HEK293T (cell line): ENCODE measurements at places on chromosomes 2 and 18.

GRCh38 chr2:105328281-105329196, 996 bp downstream of the TGFBRAP1 start:
- no peak for DNase-seq

DNA sequence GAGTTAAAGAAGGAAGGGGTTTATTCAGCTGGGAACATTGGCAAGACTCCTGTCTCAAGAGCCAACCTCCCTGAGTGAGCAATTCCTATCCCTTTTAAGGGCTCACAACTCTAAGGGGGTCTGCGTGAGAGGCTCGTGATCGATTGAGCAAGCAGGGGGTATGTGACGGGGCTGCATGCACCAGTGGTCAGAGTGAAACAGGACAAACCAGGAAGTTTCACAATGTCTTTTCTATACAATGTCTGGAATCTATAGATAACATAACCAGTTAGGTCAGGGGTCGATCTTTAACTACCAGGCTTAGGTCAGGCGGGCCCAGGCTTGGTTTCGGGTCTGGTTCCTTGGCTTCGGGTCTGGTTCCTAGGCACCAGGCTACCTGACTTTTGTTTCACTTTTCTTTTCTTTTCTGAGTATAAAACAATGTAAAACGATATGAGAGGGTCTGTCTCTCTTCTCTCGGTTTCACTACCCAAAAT, 30.1 kb upstream of the LIPG start:
- no peak for DNase-seq

GRCh38 chr2:143736904-143737303, 607.7 kb downstream of the ARHGAP15 start:
- DNase-seq: no peak

DNA sequence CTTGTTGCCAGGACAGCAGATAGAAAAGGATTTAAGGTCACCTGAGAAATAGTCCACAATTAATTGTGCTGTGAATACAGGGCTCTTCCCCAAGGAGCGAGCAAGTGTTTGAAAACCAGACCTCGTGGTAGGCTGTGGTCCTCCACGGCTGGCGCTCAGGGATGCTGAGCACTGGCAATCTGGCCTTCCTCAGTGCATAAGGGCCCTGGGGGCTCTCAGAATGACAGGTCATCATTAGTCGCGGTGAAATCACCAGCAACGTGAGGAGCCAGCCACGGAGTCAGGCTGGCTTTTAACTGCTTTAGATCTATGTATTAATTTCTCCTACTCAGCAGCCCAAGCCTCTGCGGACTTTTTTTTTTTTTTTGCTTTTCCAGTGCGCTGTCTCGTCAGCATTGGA, 148.5 kb downstream of the FHOD3 start:
- DNase-seq: no peak

DNA sequence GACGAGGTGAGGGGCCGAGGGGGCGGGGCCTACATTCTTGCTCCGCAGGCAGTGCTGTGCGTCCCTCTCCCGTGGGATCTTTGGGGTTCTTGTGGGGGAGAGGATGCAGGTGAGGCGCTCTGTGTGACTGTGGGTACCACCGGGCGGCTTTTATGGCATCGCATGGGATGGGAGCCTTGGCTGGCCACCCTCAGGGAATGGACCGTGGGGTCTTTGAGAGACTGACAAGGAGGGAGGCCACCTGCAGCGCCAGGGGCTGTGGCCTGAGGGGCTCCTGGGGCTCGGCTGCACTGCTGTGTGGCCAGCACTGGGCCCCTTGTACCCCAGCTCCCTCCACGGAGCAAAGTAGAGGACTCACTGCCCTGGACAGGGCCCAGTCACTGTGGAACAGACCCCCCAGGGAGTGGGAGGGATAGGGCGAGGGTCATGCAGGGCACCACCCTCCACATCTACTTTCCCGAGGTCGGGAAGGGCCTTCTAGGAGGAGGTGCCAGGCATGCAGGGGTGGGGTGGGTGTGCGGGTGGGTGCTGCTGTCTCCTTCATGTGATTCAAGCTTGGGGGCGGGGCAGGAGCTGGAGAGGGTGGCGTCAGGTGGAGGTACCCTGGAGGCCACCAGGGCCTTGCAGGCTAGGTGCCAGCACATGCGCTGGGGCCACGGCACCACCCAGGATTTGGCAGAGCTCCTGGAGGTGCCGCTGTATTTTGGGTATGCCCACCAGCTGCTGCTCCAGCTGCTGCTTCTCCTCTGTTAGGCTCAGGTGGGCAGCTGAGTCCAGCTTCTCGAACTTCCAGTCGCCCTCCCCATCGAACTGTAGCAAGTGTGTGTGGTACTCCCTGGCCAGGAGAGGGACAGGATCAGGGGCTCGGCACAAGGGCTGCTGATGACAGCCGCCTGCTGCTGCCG, 1072.4 kb downstream of the RPIA start:
- no peak for DNase-seq

DNA sequence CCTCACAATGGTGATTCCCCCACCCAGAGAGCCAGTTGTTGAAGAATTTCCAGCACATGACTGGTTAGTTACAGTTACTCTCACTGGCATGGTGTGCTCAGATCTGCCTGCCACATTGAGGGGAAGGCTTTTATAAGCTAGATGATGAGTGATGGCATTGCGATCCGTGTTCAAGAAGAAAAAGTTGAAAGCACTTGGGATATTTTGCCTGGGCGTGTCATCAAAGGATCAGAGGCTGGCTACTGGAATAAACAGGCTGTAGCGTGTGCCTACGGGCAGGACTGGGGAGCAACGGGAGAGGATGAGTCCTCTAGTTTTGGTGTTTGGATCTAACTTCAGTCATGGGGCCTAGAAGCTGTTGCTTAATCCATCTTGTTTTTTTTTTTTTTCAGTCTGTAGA, 175.0 kb downstream of the SETBP1 start:
- no peak for DNase-seq

- DNase-seq: no peak
Measured at GRCh38 chr18:76657911-76658470, 162.9 kb upstream of the ZNF516 start.

DNA sequence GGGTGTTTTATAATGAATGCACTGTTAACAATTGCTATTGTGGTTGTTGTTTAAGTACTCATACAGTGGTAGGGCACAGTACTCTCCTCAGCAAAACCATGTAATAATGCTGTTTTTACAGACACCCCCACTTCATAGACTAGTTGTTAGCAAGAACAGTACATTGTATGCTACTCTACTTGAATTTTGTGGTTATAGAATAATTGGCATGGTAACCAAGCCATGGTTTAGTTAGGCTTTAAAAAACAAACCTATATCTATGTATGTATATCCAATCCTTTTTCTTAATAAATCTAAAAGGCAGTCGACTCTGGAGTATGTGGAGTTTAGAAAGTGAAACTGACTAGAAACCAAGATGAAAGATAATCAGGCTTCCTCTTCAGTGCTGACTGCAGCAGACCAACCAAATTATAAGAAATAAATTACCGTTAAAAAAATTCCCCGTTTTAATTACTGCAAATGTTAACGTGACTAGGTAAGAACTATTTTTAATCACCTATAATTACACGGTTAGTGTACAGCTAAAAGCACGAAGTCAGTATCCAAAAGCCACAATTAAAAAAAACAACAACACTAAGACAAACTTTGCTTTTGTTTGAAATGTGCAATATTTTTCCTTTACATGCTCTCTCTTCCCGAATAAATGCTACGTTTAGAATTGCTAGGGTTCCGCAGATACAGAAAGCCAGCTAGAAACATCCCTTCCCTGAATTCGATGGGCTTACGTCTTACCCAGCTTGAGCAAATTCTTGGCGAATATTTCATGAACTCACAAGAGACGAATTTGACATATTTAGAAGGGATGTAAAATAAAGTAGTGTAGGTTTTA, 113.3 kb upstream of the SERTAD2 start:
- DNase-seq: no peak

DNA sequence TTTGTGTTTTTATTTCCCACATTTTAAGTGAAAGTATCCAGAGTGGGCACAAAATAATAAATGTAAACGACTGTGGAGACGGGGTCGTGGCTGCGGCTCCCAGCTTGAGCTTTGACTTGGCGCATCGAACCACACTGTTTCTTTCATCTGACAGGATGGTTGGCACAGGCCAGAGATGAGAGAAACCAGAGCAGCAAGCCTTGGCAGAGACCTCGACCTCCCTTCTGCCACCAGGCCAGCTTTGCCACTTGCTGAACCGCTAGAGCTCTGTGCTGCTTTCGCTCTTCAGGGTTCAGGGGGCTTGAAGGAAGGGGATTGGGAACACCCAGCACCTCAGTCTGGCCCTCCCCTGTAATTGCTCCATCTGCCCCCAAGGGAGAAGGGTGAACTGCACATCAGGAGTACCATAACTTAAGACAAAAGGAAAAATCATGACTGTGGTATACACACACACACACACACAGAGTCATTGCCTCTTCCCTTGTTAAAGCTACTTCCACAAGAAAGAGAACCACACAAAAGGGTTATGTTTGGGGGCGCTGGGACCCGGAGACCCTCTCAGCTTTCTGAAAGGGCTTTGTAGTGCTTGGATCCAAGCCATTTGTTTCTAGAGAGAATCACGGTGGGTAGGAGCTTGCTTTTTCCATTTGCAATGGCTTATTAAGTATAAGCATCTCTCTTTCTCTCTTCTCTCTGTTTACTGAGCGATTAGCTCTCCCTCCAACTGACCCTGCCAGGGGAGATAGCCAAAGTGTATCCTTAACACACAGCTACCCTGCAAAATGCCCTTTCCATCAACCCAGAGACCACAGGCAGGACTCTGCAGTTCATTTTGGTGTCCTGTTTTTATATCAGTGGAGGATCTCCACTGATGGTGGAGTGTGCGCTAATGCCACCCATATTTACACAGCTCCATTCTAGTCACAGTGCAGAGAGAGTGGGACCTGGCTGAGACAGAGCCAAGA, 23.0 kb downstream of the POU3F3 start:
- no peak for DNase-seq

DNA sequence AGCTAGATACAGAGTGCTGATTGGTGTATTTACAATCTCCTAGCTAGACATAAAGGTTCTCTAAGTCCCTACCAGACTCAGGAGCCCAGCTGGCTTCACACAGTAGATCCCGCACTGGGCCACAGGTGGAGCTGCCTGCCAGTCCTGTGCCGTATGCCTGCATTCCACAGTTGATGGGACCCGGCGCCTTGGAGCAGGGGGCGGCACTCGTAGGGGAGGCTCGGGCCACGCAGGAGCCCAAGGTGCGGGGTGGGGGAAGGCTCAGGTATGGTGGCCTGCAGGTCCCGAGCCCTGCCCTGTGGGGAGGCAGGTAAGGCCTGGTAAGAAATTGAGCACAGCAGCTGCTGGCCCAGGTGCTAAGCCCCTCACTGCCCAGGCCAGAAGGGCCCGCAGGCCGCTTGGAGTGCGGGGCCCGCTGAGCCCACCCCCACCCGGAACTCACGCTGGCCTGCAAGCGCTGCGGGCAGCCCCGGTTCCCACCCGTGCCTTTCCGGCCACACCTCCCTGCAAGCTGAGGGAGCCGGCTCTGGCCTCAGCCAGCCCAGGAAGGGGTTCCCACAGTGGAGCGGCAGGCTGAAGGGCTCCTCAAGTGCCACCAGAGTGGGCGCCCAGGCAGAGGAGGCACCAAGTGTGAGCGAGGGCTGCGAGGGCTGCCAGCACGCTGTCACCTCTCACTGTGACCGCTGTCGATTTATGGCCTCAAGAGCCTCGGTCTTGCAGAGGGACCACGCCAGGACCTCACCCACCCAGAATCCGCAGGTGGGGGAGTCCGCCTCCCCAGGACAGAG, 76.5 kb downstream of the MEX3C start:
- no peak for DNase-seq

DNA sequence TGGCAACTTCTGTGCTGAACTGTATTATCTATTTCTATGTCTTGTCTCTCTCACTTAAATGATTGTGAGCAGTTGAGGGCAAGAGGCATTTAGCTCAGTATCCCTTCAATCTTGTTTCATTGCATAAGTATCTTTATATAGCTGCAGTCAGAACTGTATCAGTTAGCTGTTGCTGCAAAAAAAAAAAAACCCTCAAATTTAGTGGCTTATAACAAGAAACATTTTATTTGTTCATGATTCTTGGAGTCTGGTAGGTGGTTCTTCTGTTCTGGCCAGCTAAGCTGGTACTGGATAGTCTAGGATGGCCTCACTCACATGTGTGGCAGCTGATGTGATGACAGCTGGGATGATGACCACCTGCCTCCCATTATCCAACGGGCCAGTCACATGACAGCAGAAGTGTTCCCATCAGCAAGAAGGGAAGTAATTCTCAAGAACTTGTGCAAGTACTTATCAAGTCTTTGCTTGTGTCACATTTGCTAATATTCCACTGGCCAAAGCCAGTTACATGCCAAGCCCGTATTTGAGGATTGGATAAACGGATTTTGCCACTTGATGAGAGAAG, 67.8 kb downstream of the SLC4A3 start:
- DNase-seq: no peak

GRCh38 chr2:202577250-202578183, 57.3 kb upstream of the FAM117B start:
- no peak for DNase-seq

DNA sequence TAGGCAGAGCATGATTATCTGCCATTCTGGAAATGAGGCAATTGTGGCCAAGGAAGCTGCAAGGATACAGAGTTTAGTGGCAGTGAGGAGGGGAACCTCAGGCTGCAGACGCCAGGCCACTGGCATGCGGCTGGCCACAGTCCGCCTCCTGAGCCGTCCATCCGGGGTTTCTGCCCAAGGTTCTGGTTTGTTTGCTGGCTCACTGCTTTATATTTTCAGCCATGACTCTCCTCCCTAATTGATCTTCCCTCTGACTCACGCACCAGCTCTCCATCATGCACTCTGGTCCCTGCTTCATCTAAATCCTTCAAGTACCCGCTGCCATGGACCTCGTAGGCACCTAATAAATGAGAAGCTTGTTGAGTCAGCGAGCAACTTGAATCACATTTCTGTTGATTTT, 107.8 kb upstream of the REV1 start:
- no peak for DNase-seq

- peak; percentile 60 for DNase-seq
Measured at GRCh38 chr2:74876081-74876886, 42.4 kb downstream of the HK2 start.

GRCh38 chr2:151766437-151767153, 32.3 kb upstream of the NEB start:
- no peak for DNase-seq

GRCh38 chr2:24845691-24846090, 52.5 kb downstream of the CENPO start:
- no peak for DNase-seq
